ENCODE measurements at places on chromosomes 7 and 10. TPM values are rescaled to one million over a fixed set of nuclear protein-coding genes. Genes with fewer than 3 reads are reported as not detected.

The THNSL1 gene
- 5.6 TPM for polyA plus RNA-seq

The ZNF487 gene
- polyA plus RNA-seq = 14.2 TPM

The PAX4 gene
- polyA plus RNA-seq = not detected

The ANKRD61 gene
- polyA plus RNA-seq = 0.35 TPM

The GIMAP7 gene
- polyA plus RNA-seq = 1.2 TPM

The CALHM2 gene
- polyA plus RNA-seq = 1.5 TPM

The MAT1A gene
- not detected for polyA plus RNA-seq

The CHST3 gene
- not detected for polyA plus RNA-seq

The PLEKHS1 gene
- polyA plus RNA-seq = not detected

The EIF4H gene
- 247 TPM for polyA plus RNA-seq

The PPIF gene
- 12.8 TPM for polyA plus RNA-seq

The PRR15 gene
- polyA plus RNA-seq = not detected

The AZGP1 gene
- not detected for polyA plus RNA-seq

The DDC gene
- not detected for polyA plus RNA-seq

The NEUROD6 gene
- not detected for polyA plus RNA-seq

The GBF1 gene
- polyA plus RNA-seq = 6.4 TPM

The ADCYAP1R1 gene
- not detected for polyA plus RNA-seq

The SLC26A3 gene
- polyA plus RNA-seq = not detected

The PTF1A gene
- not detected for polyA plus RNA-seq

The VGF gene
- not detected for polyA plus RNA-seq

The CYP2E1 gene
- polyA plus RNA-seq = not detected

The NME8 gene
- not detected for polyA plus RNA-seq

The CRHR2 gene
- not detected for polyA plus RNA-seq

The AKR1C3 gene
- polyA plus RNA-seq = 0.82 TPM

The AVL9 gene
- polyA plus RNA-seq = 19.8 TPM

The CARD11 gene
- 20.6 TPM for polyA plus RNA-seq

The OR2A5 gene
- not detected for polyA plus RNA-seq

The UNC5B gene
- polyA plus RNA-seq = not detected

The THSD7A gene
- not detected for polyA plus RNA-seq

The SFRP4 gene
- not detected for polyA plus RNA-seq

The TMEM236 gene
- not detected for polyA plus RNA-seq

The NOLC1 gene
- 49.9 TPM for polyA plus RNA-seq

The TRIM50 gene
- not detected for polyA plus RNA-seq

The SHTN1 gene
- not detected for polyA plus RNA-seq

The GOLGA7B gene
- polyA plus RNA-seq = not detected

The PRF1 gene
- polyA plus RNA-seq = 5.4 TPM

The FANK1 gene
- not detected for polyA plus RNA-seq

The PDE1C gene
- polyA plus RNA-seq = not detected

The ATG9B gene
- 7.6 TPM for polyA plus RNA-seq

The NUP42 gene
- 26.8 TPM for polyA plus RNA-seq

The ABI1 gene
- polyA plus RNA-seq = 119 TPM

The FZD8 gene
- not detected for polyA plus RNA-seq

The SLC16A12 gene
- not detected for polyA plus RNA-seq

The NPFFR1 gene
- polyA plus RNA-seq = not detected

The DRGX gene
- polyA plus RNA-seq = not detected

The CREB5 gene
- not detected for polyA plus RNA-seq

The ZNF488 gene
- polyA plus RNA-seq = not detected

All from naive B cell (primary cell).